ENCODE measurements at places on chromosomes 6 and 20. TPM values are rescaled to one million over a fixed set of nuclear protein-coding genes. Genes with fewer than 3 reads are reported as not detected.

The ZSCAN23 gene
- 12.6 TPM for polyA plus RNA-seq

The PGM3 gene
- 42.0 TPM for polyA plus RNA-seq

The EPPIN gene
- 0.14 TPM for polyA plus RNA-seq

The RIPPLY2 gene
- not detected for polyA plus RNA-seq

The LY6G6F gene
- 0.33 TPM for polyA plus RNA-seq

- peak; percentile 29 for DNase-seq
Observed at GRCh38 chr20:58086763-58087561, 141.5 kb downstream of the ANKRD60 start.

- DNase-seq: no peak
Observed at GRCh38 chr6:25454136-25454535, 175.0 kb downstream of the CARMIL1 start.

DNA sequence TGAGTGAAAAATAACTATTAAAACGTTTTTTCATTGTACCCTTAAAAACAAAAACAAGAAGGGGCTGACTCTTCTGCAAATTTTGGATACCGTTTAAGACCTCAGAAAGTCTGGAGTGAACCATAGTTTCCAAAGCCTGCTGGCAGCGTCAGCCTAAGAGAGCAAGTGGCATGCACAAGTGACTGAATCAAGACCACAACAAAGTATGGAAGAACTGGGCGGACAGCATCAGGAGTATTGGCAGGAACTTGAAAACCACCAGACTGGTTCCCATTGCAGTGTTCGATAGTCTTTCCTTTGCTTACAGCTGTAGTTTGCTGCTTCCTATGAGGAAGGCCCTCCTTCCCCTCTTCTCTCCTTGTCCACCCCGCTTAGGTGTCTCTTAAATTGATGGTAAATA is 33.7 kb upstream of the MYLIP start:
- no peak for DNase-seq

GRCh38 chr6:116536216-116536621 is 9.3 kb downstream of the TRAPPC3L start:
- DNase-seq: no peak
